ENCODE measurements at places on chromosomes 3 and 15.

GRCh38 chr3:185400866-185401265, 37.9 kb downstream of the MAP3K13 start:
- DNase-seq, result no peak

- no peak for DNase-seq
Measured at GRCh38 chr15:38073178-38073946, 138.9 kb downstream of the TMCO5A start.

- no peak for DNase-seq
Measured at GRCh38 chr3:177195242-177195991, 1.9 kb downstream of the TBL1XR1 start.

- DNase-seq, result no peak
Measured at GRCh38 chr15:63226966-63227401, 37.6 kb downstream of the RAB8B start.
